ACHN (cell line): ENCODE measurements at places on chromosomes 1 and 21.

DNA sequence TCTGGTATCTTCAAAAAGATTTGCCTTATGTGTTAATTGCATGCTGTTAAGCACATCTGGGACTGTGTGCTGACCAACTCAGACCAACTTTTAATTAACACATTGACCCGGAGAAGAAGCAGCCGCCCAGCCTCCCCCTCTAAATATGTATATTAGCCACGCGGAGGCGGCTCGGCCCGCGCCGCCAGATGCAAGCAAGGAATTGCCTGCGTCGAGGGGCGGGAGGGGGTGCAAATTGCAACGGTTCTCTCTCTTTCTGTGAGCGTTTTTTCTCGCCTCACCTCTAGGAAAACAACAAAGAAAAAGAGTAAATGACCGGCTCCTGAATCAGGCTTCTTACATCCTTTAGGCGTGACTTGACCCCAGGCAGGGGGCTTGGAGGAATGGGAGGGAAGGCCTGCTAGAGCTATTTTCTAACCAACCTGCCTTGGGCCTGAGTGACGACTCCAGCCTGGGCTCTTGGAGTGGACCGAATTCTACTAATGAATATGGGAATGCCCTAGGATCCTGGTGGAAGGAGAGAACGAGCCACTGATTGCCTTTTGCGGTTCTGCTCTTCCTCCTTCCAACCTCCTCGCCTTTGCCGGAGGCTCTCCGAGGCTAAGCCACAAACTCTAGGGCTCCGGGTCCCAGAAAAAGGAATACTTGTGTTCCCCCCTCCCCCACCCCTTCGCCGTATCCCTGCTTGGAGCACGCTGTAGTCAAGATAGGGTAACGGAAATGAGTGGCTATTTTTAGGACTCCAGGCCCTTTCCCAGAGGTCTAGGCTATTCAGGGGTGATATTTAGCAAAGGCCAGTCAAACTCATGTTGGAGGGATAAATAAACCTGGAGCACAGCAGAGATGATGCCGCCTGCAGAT is 417.0 kb upstream of the ESRRG start:
- DNase-seq, result no peak

DNA sequence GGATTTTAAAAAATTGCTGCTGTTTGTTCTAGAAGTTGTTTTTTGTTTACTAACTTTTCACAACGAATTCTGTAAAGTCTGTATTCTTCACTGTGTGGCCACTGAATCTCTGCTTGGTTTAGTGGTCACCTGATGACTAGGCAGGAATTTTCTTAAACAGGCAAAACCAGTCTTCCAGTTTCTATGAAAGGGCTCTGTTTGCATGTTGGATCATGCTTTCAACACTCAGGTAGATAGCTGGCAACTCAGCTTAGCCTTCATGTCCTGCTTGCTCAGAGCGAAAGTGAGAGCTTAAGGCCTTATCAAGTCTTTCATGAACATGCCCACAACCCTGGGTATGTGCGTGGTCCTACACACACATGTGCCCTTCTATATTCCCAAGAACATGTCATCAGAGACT is 52.4 kb upstream of the CCDC190 start:
- DNase-seq, result no peak

- peak; percentile 90 for DNase-seq
Measured at GRCh38 chr1:16088996-16089395, 15.5 kb upstream of the FAM131C start.

GRCh38 chr21:33116676-33117075 is 46.7 kb downstream of the OLIG1 start:
- DNase-seq, result no peak

GRCh38 chr1:66503841-66504470 is 30.0 kb upstream of the SGIP1 start:
- DNase-seq, result peak; percentile 70

GRCh38 chr1:91601554-91602376 is 101.1 kb downstream of the CDC7 start:
- DNase-seq, result no peak

DNA sequence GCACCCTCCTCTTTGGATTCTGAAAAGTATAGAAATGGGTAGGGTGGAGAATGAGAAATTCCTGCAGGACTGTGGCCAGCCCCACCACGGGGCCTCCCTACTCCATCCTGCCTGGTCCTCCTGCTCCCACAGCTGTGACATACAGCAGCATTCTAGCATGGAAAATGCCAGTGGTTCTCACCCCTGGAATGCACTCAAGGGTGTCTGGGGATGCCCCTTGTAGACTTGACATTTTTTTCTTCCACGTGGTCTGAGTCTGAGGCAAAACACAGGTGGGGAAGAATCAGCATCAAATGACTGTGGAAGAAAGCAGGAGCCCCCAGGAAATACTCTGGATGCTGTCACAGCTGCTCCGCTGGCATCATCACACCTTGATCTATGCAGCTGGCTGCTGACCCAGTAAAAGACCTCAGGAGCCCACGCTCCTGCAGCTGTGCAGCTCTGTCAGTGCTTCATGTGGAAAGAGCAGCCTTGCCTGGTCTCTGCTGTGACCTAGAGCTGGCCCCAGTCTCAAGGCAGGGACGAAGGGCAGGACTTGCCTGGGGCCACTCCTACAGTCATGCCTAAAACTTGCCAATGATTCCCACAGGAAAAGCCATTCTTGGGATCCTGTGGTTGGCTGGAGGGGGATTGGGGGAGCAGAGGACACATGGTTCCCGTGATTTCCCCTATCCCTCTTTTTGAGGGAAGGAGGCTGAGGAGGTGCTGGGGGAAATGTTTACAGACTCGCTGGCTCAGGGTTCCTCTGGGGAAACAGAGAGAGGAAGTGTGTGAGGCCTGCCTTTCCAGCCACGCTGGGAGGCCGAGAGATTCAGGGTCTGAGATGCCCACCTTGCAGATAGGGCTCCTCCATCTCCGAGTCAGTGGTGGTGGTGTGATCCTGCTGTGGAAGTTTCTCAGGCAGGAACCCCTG is 10.8 kb upstream of the A3GALT2 start:
- no peak for DNase-seq

GRCh38 chr1:212982430-212983152 is 32.2 kb downstream of the VASH2 start:
- no peak for DNase-seq

- DNase-seq, result no peak
Measured at GRCh38 chr1:166090244-166090643, 76.6 kb downstream of the FAM78B start.
